ENCODE measurements at places on chromosomes 2 and 18. TPM values are rescaled to one million over a fixed set of nuclear protein-coding genes. Genes with fewer than 3 reads are reported as not detected.
A peak's percentile ranks its signal among the peaks of the same experiment; 100 is the strongest.

GRCh38 chr2:196170606-196171247, 651 bp downstream of the STK17B start:
- DNase-seq: peak; percentile 31

- DNase-seq: no peak
Observed at GRCh38 chr2:138718405-138718804, 61.8 kb downstream of the NXPH2 start.

GRCh38 chr18:27214831-27215230, 29.7 kb upstream of the CHST9 start:
- DNase-seq: no peak

DNA sequence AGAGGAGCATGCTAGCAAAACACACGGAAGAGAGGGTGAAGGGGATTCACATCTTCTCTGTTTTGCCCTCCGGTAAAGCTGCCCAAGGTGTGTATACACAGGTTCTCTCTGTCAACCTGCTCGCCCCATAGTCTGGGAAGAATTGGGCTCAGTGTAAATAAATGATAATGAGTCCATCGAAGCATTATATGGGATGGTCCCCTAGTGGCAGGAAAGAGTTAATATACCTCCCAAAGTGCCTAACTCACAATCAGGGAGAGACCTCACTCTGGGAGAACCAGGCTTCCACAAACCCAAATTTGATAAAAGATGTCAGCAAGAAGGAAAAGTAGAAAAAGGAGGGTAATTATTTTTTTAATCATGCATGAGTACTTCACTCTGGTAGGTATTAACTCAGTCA, 262.2 kb upstream of the ZNF521 start:
- DNase-seq: no peak

DNA sequence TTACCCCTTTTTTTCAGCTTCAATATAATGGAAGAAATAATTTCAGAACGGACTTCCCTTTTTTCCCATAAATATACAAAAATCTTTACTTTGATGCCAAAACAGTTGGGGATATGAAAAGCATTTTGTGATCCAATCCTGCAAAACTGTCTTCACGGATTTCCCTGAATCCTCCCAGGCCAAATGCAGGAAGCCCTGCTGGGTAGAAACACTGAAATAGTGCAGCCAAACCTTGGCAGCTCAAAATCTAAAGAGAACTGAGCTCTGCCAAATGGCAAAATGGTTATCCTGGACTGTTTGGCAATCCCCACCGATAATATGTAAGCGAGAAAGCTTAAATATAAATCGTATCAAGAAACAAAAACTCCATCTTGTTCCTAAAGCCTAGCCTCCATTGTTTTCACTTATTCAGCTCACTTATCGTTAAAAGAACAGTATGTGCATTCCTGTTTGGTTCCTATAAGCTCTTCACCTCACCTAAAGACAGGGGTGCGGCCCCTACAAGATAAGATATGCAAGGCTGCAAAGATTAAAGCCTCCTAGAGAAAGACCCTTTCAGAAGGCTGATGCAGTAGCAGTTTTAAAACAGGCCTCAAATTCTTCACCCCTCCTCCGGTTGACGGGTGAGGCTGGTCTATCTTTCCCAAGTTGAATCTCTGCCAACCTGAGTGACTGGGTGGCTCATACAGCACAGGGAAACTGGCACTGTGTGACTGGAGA, 48.6 kb downstream of the LAMA1 start:
- no peak for DNase-seq

GRCh38 chr2:238685713-238686112, 162.2 kb upstream of the TWIST2 start:
- no peak for DNase-seq

- DNase-seq: no peak
Observed at GRCh38 chr2:165631089-165631488, 161.6 kb downstream of the CSRNP3 start.

DNA sequence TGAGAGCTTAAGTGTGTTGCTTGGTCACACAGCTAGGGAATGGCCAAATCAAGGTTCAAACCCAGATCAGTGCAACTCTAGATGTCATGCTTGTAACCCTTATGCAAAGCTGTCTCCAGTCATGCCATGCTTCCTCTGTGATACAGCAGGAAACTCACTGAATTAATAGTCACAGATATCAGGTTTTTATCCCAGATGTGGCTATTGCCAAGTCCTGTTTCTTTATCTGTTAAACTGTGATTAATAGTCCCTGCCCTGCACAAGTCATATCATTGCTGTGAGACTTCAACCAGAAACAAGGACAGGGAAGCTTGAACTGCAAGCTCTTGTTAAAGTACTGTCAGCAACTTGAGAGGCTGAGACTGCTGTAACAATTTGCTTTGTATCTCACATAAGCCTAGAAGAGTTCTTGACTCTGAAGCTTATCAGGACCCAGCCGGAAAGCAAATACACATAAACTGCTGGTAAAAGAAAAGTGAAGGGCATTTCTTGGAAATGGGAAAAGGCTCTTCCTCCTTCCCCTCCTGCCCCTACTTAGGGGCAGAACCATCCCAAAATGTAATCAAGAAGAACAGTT, 609.0 kb downstream of the DCC start:
- no peak for DNase-seq

- no peak for DNase-seq
Observed at GRCh38 chr2:37471994-37472393, 127.6 kb downstream of the QPCT start.

DNA sequence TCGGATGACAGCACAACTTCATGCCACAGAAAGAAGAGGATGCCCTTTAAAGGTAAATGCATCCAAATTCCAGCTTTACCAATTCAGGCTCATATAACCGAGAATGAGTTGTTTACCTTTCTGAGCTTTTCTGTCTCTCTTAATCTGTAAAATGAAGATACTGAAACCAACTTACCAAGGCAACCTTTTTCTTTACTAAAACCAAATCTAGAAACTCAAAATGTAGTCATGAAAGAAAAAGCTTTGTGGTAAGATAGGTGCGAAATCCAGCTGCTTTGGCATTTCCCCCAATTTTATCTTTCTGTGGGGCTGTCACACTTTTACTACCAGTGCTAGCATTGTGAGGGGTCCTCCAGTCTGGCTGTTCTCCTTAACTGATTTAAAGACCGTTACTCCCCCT, 240.4 kb downstream of the IKZF2 start:
- DNase-seq: no peak

DNA sequence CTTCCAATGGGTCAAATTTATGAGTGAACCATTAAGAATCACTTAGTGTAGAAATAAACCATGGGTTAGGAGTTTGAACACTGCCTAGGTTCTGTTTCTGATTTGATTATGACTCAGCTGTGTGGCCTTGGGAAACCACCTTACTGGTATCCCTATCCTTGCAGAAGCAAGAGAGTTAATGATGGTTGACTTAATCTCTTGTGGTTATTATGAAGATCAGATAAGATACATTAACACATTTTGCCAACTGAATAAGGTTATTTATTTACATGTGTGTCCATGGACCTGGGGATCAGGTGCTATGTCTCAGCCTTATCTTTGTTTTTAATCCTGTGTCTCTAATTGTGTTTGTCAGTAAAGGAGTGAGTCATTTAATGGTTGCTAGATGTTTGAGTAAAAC, 5.4 kb upstream of the KCNJ13 start:
- DNase-seq: no peak

DNA sequence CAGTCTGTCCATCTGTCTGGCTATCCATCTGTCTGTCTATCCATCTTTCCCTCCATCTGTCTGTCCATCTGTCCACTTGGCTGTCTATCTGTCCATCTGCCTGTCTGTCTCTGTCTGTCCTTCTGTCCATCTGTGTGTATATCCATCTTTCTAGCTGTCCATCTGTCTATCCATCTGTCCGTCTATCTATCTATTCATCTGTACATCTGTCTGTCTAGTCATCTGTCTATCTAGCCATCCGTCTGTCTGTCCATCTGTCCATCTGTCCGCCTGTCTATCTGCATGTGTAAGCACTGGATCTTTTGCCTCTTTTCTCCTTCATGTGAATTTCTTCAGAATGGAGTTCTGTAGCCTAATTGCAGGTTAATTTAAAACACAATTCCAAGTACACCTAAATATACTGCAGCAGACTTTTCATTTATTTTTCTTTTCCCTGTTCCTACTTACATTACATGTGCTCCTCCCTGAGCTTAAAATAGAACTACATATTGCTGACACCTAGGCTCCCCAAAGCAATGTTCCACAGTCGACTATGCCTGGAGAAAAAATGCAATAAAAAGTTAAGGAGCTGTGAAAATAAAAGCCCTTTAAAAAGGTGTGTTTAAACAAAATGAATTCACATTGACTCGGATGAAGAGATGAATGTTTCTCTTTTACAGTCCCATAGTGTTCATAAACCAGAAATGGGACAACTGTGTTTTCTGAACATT, 37.4 kb upstream of the TXNDC2 start:
- DNase-seq: no peak

- DNase-seq: peak; percentile 41
Observed at GRCh38 chr2:229270551-229271410, at the start of gene PID1. PID1 (minus strand) TSS chr2:229271287; CDS start chr2:229271043, 244 bp downstream.

DNA sequence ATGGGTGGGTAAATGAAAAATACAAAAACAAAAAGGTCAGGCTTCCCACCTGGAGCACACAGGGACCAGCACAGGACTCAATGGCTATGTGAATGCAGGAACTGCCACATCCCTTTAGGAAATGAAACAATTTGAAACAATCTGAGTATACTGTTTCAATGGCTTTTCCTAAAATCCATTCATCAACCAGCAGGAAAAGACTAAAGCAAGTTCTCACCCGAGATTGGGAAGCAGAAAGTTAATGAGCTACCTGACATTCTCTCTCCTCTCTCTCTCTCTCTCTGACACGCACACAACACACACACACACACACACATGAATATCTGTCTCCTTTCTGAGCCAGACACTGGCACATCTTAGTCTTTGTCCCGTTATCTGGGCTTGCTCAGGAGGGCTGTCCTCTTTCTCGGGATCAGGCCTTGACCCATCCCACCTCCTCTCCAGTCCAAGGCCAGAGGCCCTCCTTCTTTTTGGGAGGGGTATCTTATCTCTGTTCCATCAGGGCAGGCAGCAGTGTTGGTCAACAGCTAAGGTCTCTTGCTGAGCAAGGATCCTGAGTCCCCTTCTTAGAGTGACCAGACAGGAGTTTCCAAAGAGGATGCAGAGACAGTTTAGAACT, 11.6 kb upstream of the LRRFIP1 start:
- DNase-seq: no peak

DNA sequence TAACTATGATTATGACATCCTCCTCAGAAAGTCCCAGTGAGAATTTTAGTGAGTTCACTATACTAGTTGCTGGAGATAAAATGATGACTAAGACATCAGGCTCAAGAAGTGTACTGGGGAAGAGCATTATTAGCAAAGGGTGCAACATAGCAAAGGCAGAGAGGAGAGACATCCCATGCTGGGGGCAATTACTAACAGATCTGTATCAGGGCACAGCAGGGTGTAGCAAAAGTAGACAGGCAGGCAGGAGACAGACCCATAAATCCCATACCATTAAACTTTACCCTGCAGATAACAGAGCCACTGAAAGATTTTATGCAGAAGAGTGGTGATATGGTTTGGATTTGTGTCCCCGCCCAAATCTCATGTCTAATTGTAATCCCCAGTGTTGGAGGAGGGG, 161.7 kb downstream of the SP3 start:
- no peak for DNase-seq

CFAP65 gene
- 0.04 TPM for total RNA-seq

LOXHD1 gene
- total RNA-seq: not detected

CFAP53 gene
- 1.8 TPM for total RNA-seq

OTOF gene
- 1.1 TPM for total RNA-seq

CPS1 gene
- total RNA-seq: 1.4 TPM

BCL2 gene
- total RNA-seq: 2.0 TPM

GCC2 gene
- 43.2 TPM for total RNA-seq

PRKAG3 gene
- not detected for total RNA-seq

MFF gene
- total RNA-seq: 75.0 TPM

FBXO36 gene
- total RNA-seq: 9.5 TPM

LYG2 gene
- total RNA-seq: not detected

BAZ2B gene
- 137 TPM for total RNA-seq

POTEE gene
- total RNA-seq: not detected

DSG2 gene
- 4.2 TPM for total RNA-seq

WDR12 gene
- total RNA-seq: 20.9 TPM

RFX8 gene
- total RNA-seq: not detected
